Kasumi-1 (cell line): ENCODE measurements at places on chromosomes 13 and 19.
A peak's percentile ranks its signal among the peaks of the same experiment; 100 is the strongest.

- DNase-seq = no peak
Observed at GRCh38 chr13:27534108-27534980, 84.0 kb upstream of the MTIF3 start.

- no peak for DNase-seq
Observed at GRCh38 chr19:3538965-3539755, at the start of gene TEKTIP1. TEKTIP1 (plus strand) TSS chr19:3539174; CDS start chr19:3539178, 4 bp downstream.

- DNase-seq = no peak
Observed at GRCh38 chr19:13420780-13421179, 85.5 kb downstream of the CACNA1A start.

DNA sequence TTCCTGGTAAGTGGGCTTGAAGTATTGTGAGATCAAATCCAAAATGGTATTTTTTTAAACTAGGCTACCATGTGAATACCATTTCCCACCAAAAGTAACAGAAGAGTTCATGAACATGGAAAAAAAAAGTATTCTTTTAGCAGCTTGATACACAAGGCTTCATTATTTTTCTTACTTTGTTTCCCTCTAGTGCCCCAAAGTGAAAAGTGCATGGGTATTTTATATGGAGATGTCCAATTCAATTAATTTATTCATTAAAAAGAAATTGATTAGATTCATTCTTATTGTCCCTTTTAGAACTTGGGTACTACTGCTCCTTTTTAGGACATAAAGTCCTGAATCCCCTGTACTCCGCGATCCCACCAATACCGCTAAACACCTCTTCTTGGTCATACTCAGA, 28.6 kb upstream of the SCEL start:
- peak; percentile 9 for DNase-seq

DNA sequence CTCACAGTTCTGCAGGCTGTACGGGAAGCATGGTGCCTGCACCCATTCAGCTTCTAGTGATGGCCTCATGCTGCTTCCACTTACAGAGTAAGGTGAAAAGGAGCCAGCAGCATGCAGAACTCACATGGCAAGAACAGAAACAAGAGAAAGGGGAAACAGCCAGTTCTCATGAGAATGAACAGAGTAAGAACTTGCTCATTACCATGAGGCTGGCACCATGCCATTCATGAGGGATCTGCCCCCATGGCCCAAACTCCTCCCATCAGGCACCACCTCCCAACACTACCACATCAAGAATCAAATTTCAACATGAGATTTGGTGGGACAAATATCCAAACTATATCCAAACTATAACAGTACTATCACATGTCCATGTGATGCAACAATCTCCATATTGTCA, 72.1 kb downstream of the KATNAL1 start:
- DNase-seq = no peak

DNA sequence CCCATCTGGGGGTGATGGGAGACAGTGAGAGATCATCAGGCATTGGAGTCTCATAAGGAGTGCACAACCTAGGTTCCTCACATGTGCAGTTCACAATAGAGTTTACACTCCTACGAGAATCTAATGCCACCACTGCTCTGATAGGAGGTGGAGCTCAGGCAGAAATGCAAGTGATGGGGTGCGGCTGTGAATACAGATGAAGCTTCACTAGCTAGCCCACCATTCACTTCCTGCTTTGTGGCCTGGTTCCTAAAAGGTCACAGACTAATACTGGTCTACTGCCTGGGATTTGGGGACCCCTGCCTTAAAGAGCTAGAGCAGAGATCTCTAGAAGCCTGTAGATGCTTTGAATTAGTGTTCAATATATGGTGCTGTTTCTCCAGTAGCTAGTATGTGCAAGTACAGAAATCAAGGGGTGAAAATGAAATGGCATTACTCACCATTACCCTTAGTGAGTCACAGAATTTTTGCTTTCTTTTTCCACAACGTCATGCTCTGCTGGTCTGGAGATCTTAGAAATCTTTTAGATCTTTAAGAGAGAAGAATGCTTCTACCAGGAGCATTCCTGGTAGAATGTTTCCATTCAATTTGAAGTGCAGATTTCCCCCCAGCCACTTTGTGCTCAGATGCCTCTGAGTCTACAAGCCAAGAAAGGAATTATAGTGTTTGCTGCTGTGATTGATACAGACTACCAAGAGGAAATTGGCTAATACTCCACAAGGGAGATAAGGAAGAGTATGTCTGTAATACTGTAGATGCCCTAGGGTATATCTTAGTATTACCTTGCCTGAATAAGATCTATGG, 2301.2 kb downstream of the PCDH9 start:
- no peak for DNase-seq

- no peak for DNase-seq
Observed at GRCh38 chr13:30998136-30999088, 66.0 kb downstream of the TEX26 start.

GRCh38 chr13:49951754-49952535, 15.8 kb upstream of the SPRYD7 start:
- no peak for DNase-seq

GRCh38 chr19:38317104-38317612, 1.4 kb upstream of the YIF1B start:
- DNase-seq = peak; percentile 86

DNA sequence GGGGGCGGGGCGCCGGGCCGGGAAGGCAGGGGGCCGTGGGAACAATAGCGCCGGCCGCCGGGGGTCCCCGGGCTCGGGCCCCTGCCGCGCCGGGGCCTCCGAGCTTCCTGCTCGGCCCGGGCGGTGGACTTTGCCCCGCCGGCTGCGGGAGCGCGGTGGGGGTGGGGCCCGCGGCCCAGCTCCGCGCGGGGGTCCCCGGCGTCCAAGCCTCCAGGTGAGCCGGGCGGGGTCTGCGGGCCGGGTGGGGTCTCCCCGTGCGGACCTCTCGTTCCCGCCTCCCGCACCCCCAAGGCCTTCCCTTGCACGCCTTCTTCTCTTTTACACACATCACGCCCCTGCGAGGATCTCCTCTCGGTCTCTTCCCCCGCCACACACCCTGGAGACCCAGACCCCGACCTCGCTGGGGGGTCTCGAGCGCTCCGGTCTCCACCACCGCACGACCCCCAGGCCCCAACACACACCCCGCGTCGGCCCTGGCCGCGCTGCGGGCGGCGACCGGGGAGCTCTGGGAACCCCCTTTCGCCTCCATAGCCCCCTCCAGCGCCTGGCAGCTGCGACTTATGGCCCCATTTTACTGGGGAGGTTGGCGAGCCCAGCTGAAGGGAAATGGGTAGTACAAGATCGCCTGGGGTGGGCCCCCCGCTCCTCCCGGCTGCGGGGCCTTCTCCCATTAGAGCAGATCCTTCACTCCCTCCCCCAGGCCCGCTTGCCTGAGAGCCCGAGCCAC, 711 bp downstream of the CAMSAP3 start:
- no peak for DNase-seq

GRCh38 chr19:10289167-10289835, 451 bp upstream of the ICAM5 start:
- DNase-seq = peak; percentile 89

GRCh38 chr19:11020982-11021759, 60.3 kb downstream of the SMARCA4 start:
- no peak for DNase-seq

GRCh38 chr13:27476943-27477703, 26.8 kb upstream of the MTIF3 start:
- DNase-seq = no peak

- DNase-seq = no peak
Observed at GRCh38 chr19:36460046-36460445, 29.3 kb downstream of the ZNF566 start.

GRCh38 chr19:40630571-40631160, 29.5 kb downstream of the LTBP4 start:
- no peak for DNase-seq

GRCh38 chr19:741506-742131, 9.3 kb upstream of the MISP start:
- DNase-seq = peak; percentile 63

DNA sequence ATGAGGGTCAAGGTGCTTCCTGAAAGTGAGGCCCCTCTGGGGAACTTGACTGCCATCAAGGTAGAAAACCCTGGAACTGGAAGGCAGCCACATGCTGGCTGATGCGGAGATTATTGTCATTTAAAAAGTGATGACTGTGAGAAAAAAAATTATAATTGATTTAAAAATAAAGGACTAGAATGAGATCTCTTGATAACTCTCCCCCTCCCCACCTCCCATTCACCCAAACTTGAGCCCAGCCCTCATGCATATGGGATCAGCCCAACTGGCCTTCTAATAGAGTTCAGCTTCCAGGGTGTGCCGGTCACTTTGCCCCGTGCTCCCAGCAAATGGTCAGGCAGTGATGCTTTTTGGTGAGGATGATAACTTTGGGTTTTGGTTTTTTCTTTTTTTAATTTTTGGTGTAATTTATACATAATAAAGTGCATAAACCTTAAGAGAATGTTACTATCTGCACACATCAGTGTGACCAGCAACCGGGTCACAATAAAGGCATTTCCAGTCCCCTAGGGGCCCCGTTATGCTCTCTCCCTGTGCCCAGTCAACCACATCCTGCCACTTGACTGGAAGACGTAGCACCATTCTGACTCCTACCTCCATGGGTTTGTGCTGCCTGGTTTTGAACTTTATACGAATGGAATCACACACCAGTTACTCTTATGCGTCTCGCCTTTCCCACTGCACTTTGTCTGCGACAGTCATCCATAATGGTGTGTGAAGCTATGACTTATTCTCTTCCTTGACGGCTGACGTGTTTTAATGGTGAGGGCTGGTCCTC, 187.9 kb downstream of the USP12 start:
- no peak for DNase-seq

GRCh38 chr19:4566402-4567051, 7.0 kb upstream of the SEMA6B start:
- no peak for DNase-seq

- no peak for DNase-seq
Observed at GRCh38 chr13:106471957-106472543, 63.4 kb downstream of the EFNB2 start.

DNA sequence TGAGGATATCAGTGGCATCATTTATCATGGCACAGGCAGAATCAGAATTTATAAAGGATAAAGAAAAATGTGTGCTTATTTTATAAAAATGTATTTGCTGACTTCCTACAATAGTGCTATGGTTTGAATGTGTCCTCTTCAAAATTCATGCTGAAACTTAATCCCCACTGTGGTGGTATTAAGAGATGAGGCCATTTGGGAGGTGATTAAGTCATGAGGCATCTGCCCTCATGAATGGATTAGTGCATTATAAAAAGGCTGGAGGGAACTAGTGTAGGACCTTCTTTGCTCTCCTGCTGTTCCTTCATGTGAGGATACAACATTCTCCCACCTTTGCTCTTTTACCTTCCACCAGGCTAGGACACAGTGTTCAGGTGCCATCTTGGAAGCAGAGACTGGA, 212.8 kb downstream of the RFC3 start:
- no peak for DNase-seq

- DNase-seq = no peak
Observed at GRCh38 chr19:50239921-50240590, 36.6 kb downstream of the MYH14 start.

GRCh38 chr19:12064590-12065538, at the start of gene ZNF844:
ZNF844 (plus strand) TSS chr19:12064731; CDS start chr19:12064874, 143 bp downstream.
- DNase-seq = no peak

- no peak for DNase-seq
Observed at GRCh38 chr19:38076337-38076736, 147.7 kb downstream of the DPF1 start.

DNA sequence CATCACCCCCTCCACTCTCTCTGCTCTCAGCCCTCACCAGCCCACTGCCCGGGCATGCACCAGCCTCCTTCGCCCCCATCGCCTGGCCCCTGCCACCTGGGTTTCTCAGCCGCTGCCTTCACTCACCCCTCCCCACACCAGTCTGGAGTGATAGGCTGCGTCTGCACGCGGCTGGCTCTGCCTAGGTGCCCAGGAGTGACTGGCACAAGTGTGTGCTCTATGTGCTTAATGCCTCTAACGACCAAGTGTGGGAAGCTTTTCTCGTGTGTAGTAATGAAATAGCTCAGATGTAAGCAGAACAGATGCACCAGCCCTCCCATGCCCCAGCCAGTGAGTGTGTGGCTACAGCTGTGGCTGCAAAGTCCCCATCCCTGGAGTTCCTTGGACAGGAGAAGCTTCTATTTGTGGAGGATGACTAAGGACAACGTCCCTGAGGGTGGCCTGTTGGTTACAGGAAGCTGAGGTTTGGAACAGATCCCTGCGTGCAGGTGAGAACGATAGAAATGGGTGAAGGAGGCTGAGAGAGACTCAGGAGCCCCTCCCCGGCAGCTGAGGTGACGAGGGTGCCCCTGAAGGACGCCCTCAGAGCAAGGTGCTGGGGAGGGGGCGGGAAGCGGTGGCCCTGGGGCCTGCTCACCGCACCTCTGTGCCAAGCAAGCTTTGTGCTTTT, 35.6 kb downstream of the ATP11A start:
- no peak for DNase-seq

DNA sequence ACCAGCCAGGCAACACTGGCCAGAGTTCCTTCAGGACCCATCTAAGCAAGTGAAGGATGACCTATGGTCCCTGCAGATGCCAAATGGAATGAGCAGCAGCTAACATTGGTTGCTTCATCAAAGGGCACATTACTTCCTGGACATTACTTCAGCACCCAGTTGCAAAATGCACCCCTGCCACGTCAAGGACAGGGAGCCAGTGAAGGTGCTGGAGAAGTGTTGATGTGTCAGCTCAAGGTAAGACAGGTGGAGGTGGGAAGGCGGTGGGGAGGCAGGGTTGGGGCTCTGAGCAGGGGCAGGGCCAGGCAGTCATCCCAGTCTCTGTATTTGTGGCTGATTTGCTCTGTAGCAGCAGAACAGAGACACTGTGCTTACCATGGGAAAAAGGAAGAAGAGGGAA, 14.6 kb downstream of the CSNK1A1L start:
- no peak for DNase-seq

DNA sequence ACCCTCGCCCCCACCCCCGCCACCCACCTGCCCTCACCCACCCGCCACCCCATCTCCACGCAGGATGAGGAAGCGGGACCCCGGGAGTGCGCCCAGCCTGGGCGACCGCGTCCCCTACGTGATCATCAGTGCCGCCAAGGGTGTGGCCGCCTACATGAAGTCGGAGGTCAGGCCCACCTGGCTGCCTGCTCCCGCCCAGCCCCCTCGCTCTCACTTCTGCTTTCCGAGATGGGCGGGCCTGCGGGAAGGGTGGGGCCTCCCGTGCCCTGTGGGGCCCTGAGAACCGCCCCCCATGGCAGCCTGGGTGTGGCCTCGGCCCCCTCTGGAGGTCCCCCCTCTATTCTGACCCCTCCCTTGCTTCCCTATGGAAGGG, 3.1 kb upstream of the SPIB start:
- DNase-seq = peak; percentile 59

DNA sequence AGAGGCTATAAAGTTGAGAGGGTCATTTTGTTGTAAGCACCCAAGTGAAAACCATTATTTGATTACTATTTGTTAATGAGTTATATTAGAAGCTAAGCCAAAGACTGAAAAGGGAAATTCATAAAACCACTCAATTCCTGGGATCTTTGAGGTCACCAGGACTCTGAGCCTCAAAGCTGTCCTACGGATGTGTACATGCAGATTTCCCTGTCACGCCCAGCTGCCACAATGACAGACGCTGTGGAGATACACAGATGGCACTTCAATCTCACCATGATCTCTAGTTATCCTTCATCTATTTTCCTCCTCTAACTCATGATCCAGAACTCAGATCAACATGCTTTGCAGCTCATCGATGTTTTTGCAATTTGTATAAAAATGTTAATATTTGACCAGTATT, 403.5 kb upstream of the MIR17HG start:
- no peak for DNase-seq
